Activated naive CD8-positive, alpha-beta T cell treated with anti-CD3 and anti-CD28 coated beads, Interleukin-2, amount 10 ng/mL, durations not matched to agents 7 days and 5 days (primary cell): ENCODE measurements at places on chromosomes 6 and 20.

- no peak overlapping the region for H3K27ac ChIP-seq
- peaks cover 12% of the 10 kb centered on the region for H3K27me3 ChIP-seq
- H3K4me1 ChIP-seq = peaks cover 8% of the 10 kb centered on the region
- H3K36me3 ChIP-seq = no peaks in the 10 kb centered on the region
- no peak overlapping the region for H3K4me3 ChIP-seq
- no peak for DNase-seq
Observed at GRCh38 chr20:4763723-4764510, 42.2 kb downstream of the PRND start.

DNA sequence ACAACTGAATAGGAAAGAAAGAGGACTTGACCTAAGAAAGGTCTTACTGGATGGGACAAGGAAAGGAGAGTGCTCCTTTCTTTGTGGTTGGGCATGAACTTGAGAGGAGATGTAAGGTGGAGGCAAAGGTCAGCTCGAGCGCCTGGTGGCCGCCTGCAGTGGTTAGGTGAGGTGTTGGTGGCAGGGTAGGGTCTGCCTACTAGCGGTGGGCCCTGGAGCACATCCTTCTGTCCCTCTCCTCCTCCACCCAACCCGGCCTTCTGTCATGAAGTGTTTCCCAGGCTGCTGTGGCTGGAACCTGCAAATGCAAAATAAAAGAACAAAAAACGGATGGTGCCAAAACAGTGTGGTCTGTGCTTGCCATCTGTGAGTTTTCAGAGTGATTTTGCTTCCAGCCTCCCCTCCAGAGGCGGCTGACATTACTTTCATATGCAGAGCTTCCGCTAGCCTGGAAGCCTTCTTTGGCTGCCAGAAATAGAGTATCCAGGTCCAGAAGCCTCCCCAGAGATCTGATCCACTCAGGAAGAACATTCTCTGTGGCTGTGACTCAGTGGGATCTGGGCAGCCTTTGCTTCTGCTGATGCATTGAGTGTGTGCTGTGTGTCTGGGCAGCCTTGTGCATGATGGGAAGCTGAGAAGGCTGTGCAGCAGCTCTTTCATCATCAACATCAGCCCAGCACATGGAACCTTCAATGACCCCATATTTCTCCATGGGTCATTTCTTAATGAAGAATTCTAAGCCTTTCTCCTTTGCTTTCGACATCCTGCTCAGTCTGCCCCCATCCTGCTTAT, 79.8 kb upstream of the FAM184A start:
- peaks cover 3% of the 10 kb centered on the region for H3K4me1 ChIP-seq
- H3K27me3 ChIP-seq = peaks cover 20% of the 10 kb centered on the region
- no peaks in the 10 kb centered on the region for H3K36me3 ChIP-seq
- H3K4me3 ChIP-seq = no peak overlapping the region
- no peak for DNase-seq

DNA sequence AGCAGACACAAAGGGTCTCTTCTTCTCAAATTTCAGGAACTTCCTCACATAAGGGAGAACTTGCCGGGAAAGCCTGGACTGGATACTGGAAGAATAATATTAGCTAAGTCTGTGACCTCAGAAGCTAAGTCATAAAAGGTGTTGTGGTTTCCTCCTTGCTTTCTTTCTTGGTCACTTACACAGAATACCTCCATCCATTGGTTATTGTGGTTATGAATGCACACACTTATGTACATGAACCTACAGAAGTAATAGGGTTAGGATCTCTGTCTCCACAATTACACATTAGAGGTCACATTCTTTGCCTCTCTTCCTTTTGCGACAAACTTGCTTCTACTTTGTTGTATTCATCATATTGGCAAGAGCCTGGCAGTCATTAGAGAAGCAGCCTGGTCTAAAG, 40.4 kb downstream of the ZNF391 start:
- no peak for DNase-seq
- no peaks in the 10 kb centered on the region for H3K27me3 ChIP-seq
- peaks cover 3% of the 10 kb centered on the region for H3K36me3 ChIP-seq
- H3K4me1 ChIP-seq = peaks cover 3% of the 10 kb centered on the region
- H3K27ac ChIP-seq = no peak overlapping the region

GRCh38 chr6:75117701-75118100, 88.2 kb downstream of the COL12A1 start:
- no peaks in the 10 kb centered on the region for H3K4me1 ChIP-seq
- no peak overlapping the region for H3K27ac ChIP-seq
- no peak for DNase-seq
- no peaks in the 10 kb centered on the region for H3K36me3 ChIP-seq
- peaks cover 4% of the 10 kb centered on the region for H3K27me3 ChIP-seq

- H3K36me3 ChIP-seq = no peaks in the 10 kb centered on the region
- H3K27me3 ChIP-seq = peaks cover 17% of the 10 kb centered on the region
- DNase-seq = no peak
- no peaks in the 10 kb centered on the region for H3K4me1 ChIP-seq
- H3K4me3 ChIP-seq = no peak overlapping the region
Observed at GRCh38 chr6:125174626-125175025, 21.1 kb downstream of the TPD52L1 start.

DNA sequence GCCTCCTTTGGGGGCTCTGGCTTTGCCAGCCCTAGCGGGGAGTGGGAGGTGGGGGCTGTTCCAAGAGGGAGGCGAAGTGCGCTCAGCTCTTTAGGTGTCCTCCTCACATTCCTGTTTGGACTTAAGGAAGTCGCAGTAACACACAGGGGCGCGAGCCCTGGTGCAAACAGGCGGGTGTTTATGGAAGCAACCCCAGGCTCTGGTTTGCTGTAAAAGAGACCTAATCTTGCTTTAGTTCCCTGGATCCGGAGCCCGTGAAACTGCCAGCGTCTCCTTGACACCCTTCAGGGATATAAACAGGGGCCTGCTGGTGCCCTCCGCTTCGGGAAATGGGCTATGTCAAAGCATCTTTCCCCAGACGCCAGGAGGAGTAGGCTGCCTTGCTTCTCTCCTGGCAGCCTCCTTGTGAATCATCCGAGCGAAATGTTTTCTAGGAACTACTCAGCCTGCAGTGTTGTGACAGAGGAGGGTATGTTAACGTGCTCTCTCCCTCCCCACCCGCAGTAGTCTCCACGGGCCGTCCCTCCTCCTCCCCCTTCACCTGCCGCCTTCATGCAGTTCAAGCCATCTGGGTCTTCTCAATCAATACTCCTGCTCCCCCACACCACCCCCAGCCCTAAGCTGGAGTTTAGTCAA, 168.0 kb upstream of the LRFN2 start:
- H3K27ac ChIP-seq = no peak overlapping the region
- no peaks in the 10 kb centered on the region for H3K36me3 ChIP-seq
- DNase-seq = no peak

GRCh38 chr6:169897601-169898358, 146.4 kb downstream of the ERMARD start:
- H3K27me3 ChIP-seq = no peaks in the 10 kb centered on the region
- no peaks in the 10 kb centered on the region for H3K4me1 ChIP-seq
- H3K27ac ChIP-seq = no peak overlapping the region

DNA sequence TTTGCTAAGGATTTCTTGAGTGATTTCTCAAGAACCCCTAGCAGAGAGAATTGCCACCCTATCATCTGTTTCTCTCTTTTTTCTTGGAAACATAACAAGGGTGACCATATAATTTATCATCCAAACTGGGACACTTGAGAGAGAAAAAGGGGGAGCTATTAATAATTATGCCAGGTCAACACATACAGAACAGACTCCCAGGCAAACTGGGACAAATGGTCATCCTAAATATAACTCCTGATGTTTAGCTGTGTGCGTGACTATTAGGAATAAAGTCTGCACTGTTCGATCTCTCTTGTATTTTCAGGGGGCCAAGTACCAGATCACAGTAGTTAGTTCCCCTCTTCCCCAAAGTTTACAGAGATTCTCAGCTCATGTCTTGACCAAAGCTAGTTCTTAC, 11.7 kb upstream of the HS3ST5 start:
- no peaks in the 10 kb centered on the region for H3K4me1 ChIP-seq
- no peaks in the 10 kb centered on the region for H3K36me3 ChIP-seq
- H3K27ac ChIP-seq = no peak overlapping the region

DNA sequence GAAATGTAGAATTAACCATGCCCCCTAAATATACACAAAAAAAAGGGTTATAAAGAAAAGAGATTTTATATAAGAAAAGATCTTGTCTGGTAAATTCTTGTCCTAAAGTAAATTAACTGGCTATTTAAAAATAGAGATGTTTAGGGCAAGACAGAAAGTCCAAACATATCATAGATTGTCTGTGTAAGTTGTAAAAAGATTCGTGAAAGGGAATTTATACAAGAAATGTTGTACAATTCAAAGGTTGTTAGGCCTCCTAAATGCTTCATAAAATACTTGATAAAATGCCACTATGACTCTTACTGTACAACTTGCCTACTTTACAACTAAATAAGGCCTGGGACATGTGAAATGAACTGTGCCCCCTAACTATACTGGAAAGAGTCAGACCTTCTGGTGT, 21.9 kb upstream of the AGPAT4 start:
- H3K27me3 ChIP-seq = peaks cover 6% of the 10 kb centered on the region
- no peaks in the 10 kb centered on the region for H3K4me1 ChIP-seq
- H3K4me3 ChIP-seq = no peak overlapping the region
- no peak overlapping the region for H3K27ac ChIP-seq
- H3K36me3 ChIP-seq = no peaks in the 10 kb centered on the region
